ENCODE measurements at places on chromosomes 5 and 9.

GRCh38 chr5:121315786-121316185, 535.9 kb upstream of the FTMT start:
- DNase-seq = no peak

DNA sequence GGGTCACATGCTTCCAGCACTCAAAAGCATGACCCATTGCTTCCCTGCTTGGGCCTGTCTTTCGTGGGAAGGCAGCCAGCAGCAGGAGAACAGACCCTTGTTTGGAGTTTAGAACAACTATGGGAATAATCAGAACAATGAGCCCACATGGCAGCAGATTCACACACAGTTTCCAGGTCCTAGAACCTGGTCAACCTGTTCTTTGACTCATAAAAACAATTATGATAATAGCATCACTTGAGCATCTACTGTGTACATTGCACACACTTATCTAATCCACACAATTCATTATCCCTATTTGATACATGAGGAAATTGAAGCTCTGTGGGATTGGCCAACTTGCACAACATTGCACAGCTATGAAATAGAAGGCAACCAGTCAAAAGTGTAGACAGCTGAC, 41.7 kb downstream of the KLF4 start:
- DNase-seq = no peak

GRCh38 chr9:128728298-128728697, 4.4 kb upstream of the ZDHHC12 start:
- DNase-seq = no peak

DNA sequence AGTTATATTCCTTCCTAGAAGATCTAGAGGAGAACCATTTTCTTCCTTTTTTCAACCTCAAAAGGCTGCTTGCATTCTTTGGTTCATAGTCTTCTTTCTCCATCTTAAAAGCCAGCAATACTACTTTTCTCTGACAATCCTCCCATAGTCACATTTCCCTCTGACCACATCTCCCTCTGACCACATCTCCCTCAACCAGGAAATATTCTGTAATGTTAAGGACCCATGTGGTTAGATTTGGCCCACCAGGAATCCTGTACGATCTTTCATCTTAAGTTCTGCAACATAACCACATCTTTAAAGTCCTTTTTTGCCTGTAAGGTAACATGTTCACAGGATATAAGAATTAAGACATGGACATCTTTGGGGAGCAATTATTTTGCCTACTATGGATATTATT, 179.4 kb upstream of the SPEF2 start:
- no peak for DNase-seq

DNA sequence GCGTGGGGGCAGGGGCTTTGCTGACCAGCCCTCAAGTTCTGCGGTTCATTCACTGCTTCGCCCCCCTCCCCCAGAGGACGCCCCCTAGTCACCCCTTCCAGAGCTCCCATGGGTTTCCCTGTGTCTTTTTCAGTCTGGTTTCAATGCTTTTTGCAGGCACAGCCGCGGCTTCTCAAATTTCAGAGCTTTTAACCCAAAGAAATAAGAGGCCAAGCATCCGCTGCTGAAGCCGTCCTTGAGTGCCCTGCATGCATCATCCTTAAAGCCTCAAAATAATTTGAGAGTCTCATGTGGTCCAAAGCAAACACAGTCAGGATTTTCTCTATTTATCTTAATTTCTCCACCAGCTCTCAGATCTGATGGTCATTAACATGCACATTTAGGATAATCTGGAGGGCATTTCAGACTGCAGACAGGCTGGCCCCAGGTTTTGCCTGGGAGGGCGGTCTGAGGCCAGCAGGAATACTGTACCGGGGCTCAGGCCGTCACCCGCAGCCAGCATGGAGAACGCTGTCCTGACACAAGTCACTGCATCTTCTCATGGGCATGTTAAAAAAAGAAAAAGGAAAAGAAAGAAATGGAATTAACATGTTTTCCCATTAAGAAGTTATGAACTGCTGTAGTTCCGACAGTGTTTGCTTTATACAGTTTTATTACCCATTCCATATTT, 420.8 kb upstream of the IRX4 start:
- DNase-seq = no peak

DNA sequence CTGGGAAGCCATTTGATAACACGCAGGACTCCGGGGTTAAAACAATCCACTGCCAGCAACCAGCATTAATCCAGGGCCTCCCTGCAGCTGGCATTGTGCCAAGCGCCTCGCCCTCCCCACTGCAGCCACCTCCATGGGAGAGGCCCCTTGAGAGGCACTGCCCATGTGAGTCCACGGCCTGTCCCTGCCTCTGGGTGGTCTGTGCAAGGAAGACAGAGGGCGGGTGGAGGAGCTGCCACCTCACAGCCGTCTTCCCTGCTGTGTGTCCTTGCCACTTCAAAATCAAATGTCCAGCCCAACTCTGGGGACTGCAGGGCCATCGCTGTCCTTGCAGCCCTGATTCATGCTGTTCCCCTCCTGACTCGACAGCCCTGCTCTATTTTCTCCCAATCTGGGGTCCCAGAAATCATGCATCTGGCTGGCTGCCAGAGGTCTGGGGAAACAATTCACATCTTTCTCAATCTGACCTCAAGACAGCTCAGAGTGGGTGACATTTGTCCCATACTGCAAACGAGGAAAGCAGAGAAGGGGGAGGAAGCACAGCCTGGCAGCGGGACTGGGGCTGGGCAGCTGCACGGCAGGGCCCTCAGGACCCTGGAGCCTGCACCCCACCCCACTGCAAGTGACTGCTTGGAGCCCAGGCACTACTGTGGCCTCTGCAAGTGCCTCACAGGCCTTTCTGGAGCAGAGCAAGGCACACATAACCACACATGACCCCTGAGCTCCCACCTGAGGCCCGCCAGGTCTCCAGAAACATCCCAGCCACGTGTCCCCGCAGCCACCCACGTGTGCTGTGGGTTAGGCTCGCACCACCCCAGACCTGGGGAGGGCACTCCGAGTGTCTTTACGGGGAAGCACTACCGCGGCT, 15.7 kb downstream of the BRD3OS start:
- no peak for DNase-seq

GRCh38 chr5:142935014-142935413, 164.8 kb downstream of the ARHGAP26 start:
- no peak for DNase-seq

DNA sequence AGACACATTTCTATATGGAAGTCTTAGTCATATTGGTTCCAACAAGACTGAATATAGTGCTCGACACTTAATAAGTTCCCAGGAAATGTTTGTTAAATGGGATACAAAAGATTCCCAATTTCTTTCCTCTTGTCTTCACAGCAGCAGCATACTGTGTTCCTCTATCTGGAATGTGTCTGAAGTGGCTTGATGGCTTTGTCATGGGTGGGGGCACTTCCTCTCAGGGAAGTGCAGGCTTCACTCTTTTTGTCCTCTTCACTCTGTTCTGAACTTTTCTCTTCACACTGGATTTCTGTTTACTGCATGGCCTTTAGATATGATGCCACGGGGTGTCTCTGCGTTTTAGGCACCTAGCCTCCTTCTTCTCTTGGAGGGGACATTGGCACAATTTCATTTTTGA, 127.7 kb upstream of the C9orf72 start:
- no peak for DNase-seq

DNA sequence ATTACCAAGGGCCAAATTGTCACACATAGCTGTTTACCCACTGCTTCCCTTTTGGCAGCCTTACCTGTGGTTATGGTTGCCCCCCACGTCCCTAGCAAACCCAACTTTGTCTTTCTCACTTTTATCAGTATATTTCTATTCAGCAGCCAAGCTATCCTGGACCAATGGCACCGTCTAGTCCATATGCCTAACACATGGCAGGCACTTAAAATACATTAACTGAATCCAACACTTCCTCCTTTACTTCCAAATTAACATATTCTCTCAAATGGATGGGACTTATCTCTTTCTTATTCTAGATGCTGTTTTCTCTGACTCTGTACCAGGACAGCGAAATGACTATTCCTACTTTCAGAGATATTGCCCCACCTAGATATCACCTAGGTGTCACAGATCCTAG, 50.9 kb upstream of the SLC44A1 start:
- DNase-seq = no peak

DNA sequence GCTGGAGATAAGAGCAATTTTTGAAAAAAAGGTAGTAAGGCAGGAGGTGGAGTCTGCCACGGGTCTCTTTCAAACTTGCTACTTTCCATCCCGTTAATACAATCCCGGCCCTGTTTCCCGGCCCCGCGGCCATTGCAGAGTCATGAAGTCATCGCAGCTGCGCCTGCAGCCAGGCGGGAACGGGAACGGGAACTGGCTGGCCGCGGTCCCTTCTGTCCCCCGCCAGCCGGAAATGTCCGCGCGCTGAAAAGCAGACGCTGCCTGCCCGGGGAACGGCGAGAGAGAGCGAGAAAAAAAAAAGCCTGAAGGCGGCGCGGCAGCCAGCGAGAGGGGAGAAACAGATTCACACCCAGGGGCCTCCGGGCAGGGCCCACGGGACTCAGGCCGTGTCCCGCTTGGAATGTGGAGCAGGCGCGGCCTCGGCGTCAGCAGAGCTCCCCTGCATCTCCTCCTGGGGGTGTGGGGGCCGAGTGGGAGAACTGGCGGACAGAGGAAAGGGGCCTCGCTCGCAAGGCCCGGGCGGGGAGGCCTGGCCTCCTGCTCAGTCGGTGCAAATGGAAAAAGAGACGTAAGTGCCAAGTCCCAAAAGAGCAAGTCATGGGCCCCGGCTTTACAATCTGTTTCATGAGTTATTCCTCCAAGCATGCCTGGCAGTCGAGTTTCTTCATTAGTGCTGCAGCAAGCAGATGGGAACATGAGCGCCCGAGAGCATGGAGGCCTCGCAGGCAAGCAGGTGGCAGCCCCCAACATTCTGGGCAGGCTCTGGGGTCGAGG, 201.2 kb upstream of the GAS1 start:
- no peak for DNase-seq

DNA sequence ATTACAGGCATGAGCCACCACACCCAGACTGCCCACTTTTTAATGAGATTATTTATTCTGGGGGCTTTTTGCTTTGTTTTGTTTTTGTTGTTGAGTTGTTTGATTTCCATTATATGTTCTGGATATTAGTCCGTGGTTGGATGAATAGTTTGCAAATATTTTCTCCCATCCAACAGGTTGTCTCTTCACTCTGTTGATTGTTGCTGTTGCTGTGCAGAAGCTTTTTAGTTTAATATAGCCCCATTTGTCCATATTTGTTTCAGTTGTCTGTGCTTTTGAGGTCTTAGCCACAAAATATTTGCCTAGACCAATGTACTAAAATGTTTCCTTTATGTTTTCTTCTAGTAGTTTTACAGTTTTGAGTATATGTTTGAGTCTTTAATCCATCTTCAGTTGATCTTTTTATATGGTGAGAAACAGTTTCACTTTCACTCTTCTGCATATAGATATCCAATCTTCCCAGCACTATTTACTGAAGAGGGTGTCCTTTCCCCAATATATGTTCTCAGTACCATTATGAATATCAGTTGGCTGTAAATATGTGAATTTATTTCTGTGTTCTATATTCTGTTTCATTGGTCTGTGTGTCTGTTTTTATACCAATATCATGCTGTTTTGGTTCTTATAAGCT, 30.2 kb upstream of the TBCA start:
- no peak for DNase-seq

DNA sequence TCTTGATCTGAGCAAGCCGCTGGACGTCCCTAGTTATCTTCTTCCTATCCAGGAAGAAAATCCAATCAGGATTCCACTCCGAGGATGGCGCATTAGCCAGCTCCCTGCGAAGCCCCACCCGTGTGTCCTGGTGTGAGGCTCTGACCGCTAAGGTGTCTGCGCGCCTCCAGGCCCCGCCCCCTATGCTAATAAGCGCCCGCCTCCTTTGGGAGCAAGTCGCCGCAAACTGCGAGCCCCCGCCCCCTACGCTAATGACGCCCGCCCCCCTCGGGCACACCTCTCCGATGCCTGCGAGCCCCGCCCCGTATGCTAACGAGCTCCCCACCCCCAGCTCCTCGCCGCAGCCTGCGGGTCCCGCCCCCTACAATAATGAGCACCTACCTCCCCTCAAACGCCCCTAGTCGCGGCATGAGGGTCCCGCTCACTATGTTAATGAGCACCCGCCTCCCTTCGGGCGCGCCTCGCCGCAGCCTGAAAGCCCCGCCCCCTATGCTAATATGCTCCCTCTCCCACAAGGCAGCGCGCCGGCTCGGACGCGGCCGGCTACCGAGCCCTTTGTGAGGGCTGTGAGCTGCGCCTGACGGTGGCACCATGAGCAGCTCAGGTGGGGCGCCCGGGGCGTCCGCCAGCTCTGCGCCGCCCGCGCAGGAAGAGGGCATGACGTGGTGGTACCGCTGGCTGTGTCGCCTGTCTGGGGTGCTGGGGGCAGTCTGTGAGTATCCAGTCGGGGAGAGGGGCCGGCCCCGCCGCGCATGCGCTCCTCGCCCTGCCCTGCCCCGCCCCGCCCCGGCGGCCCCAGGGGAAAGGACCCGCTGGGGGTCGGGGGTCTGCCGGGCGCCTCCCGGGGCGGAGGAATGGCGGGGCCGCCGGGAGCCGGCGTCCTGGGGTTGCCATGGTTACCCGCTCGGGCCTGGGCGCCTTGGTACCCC, at the start of gene CACFD1:
CACFD1 (plus strand) TSS at position 503 of the 929 bp plus-strand sequence; CDS start at position 592, 89 bp downstream.
- peak; percentile 99 for DNase-seq

- DNase-seq = no peak
Observed at GRCh38 chr5:77718934-77719610, 57.1 kb downstream of the TBCA start.

DNA sequence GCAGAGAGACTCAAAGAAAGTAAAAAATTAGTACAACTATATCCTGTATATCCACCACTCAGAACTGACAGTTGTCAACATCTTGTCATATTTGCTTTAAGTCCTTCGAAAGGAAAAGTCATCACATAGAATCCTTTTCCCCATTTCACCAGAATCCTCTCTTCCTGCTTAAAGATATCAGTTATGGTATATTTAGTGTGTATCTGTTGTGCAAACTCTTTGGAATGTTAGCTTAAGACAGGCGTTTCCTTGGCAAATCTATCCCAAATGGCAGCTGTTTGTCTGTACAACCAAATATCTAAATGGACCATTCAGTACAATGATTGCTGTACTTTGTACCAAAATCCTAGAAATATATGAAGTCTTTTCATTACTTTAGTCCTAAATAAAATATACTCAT, 98.5 kb downstream of the ITGA1 start:
- no peak for DNase-seq

DNA sequence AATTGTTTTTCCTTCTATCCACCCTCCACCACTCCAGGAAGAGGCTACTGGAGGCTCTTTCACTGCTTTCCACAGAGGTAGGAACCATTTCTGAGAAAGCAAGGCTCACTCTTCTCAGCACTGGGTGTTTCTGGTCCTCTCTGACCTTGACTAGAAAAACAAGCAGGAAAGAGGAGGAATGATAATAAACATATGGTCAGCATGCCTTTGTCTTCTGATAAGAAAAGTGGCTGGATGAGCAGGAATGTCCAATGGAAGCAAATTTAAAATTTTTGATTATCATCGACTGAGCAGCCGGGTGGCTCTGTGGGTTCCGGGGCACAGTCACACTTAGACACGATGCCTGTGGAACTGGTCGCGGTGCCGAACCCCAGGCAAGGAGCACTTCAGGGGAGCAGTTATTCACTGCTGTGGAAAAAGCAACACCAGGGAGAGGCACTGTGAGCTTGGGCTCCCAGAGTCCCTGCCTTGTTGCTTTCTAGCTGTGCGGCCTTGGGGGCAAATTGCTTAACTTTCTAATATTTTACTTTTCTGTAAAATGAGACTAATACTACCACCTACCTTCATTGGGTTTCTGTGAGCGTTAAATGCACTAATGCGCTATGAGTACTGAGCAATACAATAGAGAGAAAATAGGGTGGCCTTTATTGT, 157.0 kb upstream of the LHFPL2 start:
- no peak for DNase-seq

- no peak for DNase-seq
Observed at GRCh38 chr5:42985129-42986037, 54.7 kb downstream of the ANXA2R start.

GRCh38 chr9:92029553-92029952, 79.5 kb upstream of the ROR2 start:
- no peak for DNase-seq
